ENCODE measurements at places on chromosomes 13 and 19.

- DNase-seq, result no peak
These were observed 11.9 kb downstream of the KLC3 start for GRCh38 chr19:45352471-45352870.

GRCh38 chr13:95083758-95084157 lies 217.5 kb downstream of the ABCC4 start:
- no peak for DNase-seq

DNA sequence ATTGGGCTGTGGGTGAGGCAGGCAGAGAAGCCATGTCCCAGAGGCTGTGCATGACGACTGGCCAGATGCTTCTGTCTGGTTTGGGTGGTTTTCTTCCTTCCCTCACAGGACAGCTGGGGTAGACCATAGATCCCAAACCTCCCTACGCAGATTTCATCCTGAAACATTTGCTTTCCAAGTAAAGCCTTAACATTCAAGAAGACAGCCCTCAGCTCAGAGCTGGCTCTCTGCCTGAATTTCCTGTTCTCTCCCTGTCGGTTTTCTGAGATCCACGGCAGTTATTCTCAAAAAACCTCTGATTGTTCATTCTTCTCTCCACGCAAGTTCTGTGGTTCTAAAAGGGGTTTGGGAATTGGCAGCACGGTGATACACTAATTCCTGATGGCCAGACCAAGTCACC lies 25.3 kb downstream of the UQCRFS1 start:
- no peak for DNase-seq

GRCh38 chr19:29139227-29139626 lies 73.7 kb downstream of the UQCRFS1 start:
- DNase-seq, result no peak

DNA sequence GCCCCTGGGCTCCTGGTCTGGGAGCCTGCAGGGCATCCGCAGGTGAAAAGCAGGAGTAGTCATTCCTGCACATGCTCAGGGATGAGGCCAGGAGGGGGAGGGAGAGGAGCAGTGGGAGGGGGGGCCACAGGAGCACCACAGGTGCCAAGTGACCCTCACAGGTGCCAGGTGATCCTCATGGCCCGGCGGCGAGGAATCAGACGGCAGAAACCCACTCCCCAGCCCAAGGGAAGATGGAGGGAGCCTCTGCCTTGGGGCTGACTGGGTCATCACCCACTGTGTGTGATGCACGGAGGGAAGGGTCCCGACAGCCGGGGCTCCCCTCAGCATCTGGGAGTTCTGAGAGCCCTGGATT lies 27.4 kb downstream of the SH3GL1 start:
- DNase-seq, result no peak

- DNase-seq, result no peak
These were observed 194.0 kb upstream of the PCDH17 start for GRCh38 chr13:57437587-57437986.

DNA sequence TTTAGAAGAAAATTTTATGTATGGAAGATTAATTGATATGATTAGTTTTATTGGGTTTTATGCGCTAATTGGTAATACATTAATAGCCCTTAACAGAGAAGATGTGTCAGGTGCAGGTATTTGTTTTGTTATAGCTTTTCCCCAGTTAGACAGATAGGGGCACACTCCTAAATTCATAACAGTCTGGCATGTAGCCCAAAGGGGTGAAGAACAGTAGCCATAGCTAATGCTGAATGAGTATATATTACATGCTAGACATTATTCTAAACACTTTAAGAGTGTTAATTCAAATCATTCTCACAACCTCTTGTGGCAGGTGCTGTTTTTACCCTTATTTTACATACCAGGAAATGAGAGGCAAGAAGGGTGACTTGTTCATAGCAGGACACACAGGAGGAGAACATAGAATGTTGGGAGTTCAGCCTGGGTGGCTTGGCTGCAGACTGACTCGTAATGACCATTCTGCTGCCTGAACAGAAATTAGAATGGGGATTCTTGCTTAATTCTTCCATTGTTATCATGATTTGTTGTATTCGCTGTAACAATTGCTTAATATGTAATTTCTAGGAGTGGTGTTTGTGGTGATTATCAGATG lies 20.1 kb downstream of the PCCA start:
- no peak for DNase-seq

DNA sequence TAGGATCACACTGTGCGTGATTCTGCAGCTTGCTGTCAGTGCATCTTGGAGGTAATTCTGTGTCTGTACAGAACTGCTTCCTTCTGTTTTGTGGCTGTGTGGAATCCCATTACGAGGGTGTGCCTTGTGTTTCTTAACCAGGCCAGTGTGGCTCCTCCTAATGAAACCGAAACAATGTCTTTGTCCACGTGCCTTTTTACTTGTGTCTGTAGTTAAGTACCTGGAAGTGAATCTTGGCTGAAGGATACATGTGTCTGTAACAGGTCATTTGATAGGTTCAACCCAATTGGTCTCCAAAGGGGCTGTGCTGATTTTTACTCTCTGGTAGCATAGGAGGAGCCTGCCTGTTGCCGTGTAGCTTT lies 13.1 kb downstream of the NOP53 start:
- DNase-seq, result no peak

- no peak for DNase-seq
These were observed 14.6 kb upstream of the ZNF491 start for GRCh38 chr19:11783767-11784166.

GRCh38 chr13:21988624-21989023 lies 317.8 kb downstream of the FGF9 start:
- DNase-seq, result no peak

GRCh38 chr13:36088001-36088400 lies 43.2 kb downstream of the DCLK1 start:
- no peak for DNase-seq

GRCh38 chr19:19347401-19348110 lies 26.9 kb downstream of the MAU2 start:
- DNase-seq, result no peak

GRCh38 chr13:54611390-54611789 lies 1582.8 kb downstream of the OLFM4 start:
- no peak for DNase-seq

DNA sequence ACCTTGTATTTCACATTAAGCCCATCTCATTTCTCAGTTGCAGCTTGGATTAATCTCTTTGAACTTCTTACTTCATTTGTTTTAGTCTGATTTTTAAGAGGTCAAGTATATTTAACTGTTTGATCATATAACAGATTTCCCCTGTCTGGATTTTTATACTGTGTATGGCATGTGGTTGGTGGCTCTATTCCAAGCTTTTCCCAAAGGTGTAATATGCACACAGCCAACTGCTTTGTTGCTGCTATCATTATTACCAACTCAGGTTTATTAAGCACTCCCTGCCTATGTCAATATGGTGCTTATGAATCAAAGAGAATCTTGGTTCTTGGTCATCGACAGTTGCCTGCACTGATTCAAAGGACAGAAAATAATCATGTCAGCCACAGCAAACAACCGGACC lies 92.6 kb downstream of the RAP2A start:
- no peak for DNase-seq

DNA sequence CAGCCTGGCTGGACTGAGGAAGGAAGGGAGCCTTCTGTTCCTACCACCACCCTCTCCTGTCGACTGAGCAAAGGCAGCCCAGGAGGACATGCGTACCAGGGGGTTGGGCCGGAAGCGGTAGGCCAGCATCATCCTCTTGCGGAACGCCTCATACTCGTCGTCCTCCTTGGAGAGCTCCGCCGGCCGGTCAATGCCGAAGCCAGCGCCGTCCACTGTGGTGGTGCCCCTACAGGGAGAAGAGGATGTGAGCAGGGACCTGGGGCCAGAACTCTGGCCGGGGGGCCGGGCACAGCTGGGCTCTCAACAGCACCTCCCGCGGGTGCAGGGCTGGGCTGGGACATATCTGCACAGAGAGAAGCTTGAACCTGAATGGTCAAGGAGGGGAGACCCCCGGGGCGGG lies 3.8 kb upstream of the TM6SF2 start:
- DNase-seq, result no peak

GRCh38 chr19:54969647-54970046 lies 3.5 kb downstream of the NLRP2 start:
- DNase-seq, result no peak

GRCh38 chr13:45320876-45321629 lies 19.9 kb downstream of the TPT1 start:
- no peak for DNase-seq

- no peak for DNase-seq
These were observed 10.3 kb downstream of the GIPC3 start for GRCh38 chr19:3595521-3596061.

DNA sequence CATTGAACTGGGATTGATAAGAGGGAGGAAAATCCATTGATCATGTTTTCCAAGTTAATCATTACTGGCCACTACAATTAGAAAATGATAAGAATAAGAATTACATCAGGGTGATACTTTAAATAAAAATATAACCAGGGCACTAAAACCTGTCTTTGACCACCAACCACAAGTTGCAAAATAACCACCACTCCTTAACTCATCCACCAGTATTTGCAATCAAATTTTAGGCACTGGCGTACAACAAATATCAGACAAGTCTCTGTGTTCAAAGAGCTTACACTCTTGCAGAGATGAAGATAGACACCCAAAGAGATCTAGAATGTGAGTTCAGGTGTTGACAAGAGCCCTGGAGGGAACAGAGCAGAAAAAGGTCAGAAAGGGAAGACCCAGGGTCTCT lies 514 bp downstream of the CEACAM3 start:
- DNase-seq, result no peak

All from activated CD8-positive, alpha-beta memory T cell treated with anti-CD3 and anti-CD28 coated beads, Interleukin-2, amount 50 U/mL, for 48 hours (primary cell).